ENCODE measurements at places on chromosomes 5 and 9. TPM values are rescaled to one million over a fixed set of nuclear protein-coding genes. Genes with fewer than 3 reads are reported as not detected.

- DNase-seq, result peak; percentile 55
- H3K27ac ChIP-seq, result peak overlapping the region; percentile 74
- peaks cover 20% of the 10 kb centered on the region for H3K36me3 ChIP-seq
- H3K4me3 ChIP-seq, result peak overlapping the region; percentile 4
These were observed 90.0 kb downstream of the PRRT1B start for GRCh38 chr9:131635285-131635684.

C9orf50 gene
- not detected for total RNA-seq

SLC6A7 gene
- not detected for total RNA-seq

RPS14 gene
- 2,811 TPM for total RNA-seq

- H3K36me3 ChIP-seq, result no peaks in the 10 kb centered on the region
- DNase-seq, result no peak
- H3K4me3 ChIP-seq, result no peak overlapping the region
- H3K27me3 ChIP-seq, result no peaks in the 10 kb centered on the region
- H3K4me1 ChIP-seq, result no peaks in the 10 kb centered on the region
These were observed 132.0 kb upstream of the RAI14 start for GRCh38 chr5:34524123-34524522.

BRINP1 gene
- not detected for total RNA-seq

- H3K4me3 ChIP-seq, result no peak overlapping the region
- H3K36me3 ChIP-seq, result peaks cover 3% of the 10 kb centered on the region
- H3K27ac ChIP-seq, result no peak overlapping the region
- no peak for DNase-seq
- no peaks in the 10 kb centered on the region for H3K27me3 ChIP-seq
These were observed 33.8 kb upstream of the RPL26L1 start for GRCh38 chr5:172925336-172925948.

- no peak overlapping the region for H3K4me3 ChIP-seq
- no peak for DNase-seq
- no peak overlapping the region for H3K27ac ChIP-seq
- H3K27me3 ChIP-seq, result no peaks in the 10 kb centered on the region
These were observed 1578.0 kb downstream of the MAT2B start for GRCh38 chr5:165083394-165083793.

DNA sequence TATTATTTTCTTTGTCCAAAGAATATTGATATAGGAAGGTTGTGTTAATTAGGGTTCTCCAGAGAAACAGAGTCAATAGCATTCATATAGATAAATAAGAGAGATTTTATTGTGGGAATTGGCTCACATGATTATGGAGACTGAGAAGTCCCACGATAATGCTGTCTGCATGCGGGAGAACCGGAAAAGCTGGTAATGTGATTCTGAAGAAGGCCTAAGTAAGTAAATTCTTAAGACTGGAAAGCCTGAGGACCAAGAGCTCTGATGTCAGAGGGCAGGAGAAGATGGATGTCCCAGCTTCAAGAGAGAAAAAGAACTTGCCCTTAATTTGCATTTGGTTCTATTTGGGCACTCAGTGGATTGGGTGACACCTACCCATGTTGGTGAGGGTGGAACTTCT, 307.4 kb upstream of the C9orf72 start:
- no peak overlapping the region for H3K27ac ChIP-seq
- peaks cover 5% of the 10 kb centered on the region for H3K27me3 ChIP-seq
- no peaks in the 10 kb centered on the region for H3K4me1 ChIP-seq
- DNase-seq, result no peak

GRCh38 chr5:3024554-3024953, 273.1 kb upstream of the IRX2 start:
- no peaks in the 10 kb centered on the region for H3K4me1 ChIP-seq
- no peaks in the 10 kb centered on the region for H3K36me3 ChIP-seq
- H3K27me3 ChIP-seq, result no peaks in the 10 kb centered on the region

DNA sequence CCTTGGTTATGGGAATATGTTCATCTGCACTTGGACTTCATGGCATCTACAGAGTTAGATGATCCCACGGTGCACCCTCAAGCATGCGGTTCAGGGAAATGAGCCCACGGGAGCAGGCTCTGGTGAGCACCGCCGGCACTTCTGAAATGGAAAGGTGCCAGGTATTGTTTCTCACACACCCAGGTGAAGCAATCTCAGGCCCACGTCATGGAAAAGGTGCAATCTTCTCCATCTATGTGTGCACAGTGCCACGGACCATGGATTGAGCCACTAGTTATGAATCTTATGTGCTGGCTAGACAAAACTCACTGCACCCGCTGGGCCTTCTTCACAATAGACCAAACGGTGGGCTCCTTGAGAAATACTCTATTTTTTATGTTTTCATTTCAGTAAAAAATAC, 27.3 kb downstream of the IRX1 start:
- no peaks in the 10 kb centered on the region for H3K4me1 ChIP-seq
- H3K4me3 ChIP-seq, result no peak overlapping the region
- H3K27ac ChIP-seq, result no peak overlapping the region
- no peak for DNase-seq
- H3K27me3 ChIP-seq, result no peaks in the 10 kb centered on the region

AJM1 gene
- total RNA-seq, result 6.6 TPM

GRCh38 chr5:135696317-135696716, 117.5 kb upstream of the CXCL14 start:
- no peaks in the 10 kb centered on the region for H3K36me3 ChIP-seq
- H3K27me3 ChIP-seq, result no peaks in the 10 kb centered on the region
- H3K27ac ChIP-seq, result no peak overlapping the region
- H3K4me3 ChIP-seq, result no peak overlapping the region
- DNase-seq, result no peak

Measured in activated naive CD8-positive, alpha-beta T cell treated with anti-CD3 and anti-CD28 coated beads, Interleukin-2, amount 10 ng/mL, durations not matched to agents 7 days and 5 days (primary cell).